ENCODE measurements at places on chromosomes 16 and 17.

DNA sequence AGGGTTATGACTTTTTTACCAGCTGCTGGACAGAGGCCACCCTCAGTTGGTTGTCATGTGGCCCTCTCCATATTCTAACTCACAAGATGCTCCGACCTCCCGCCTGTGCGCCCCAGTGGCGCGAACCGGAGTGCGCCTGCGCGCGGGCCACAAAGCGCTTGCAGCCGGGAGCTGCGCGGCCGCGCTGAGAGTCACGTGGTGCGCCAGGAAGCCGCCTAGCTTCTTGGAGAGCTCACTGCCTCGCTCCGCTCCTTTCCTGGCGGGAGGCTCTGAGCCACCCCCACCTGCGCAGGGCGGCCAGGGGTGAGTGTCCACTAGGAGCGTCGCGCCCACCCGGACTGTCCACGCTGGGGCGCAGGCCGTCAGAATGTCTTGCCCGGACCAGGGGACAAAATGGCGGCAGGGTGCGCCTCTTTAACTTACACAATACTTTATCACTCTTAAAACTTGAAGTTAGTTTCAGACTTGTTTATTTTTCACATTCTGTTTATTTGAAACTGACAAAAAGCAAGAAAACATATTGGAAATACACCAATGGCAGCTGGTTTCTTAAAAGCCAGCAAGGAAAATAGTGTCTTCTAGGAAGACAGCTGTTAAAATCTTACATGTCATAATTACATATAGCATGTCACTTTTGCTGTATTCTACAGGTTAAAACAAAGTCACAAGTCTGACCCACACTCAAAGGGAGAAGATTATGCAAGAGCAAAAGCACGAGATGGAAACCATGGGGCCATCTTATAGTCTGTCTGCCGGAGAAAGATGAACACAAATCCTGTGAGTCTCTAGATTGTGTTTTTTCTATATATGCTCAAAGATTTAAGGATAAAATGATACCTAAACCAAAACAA is 357.9 kb downstream of the CNTNAP4 start:
- no peak overlapping the region for H3K27ac ChIP-seq
- no peaks in the 10 kb centered on the region for H3K4me1 ChIP-seq
- no peak for DNase-seq
- no peaks in the 10 kb centered on the region for H3K27me3 ChIP-seq
- no peak overlapping the region for H3K4me3 ChIP-seq
- no peaks in the 10 kb centered on the region for H3K36me3 ChIP-seq

- no peak overlapping the region for H3K4me3 ChIP-seq
- no peak for DNase-seq
- H3K27me3 ChIP-seq: no peaks in the 10 kb centered on the region
Observed at GRCh38 chr17:2171702-2172076, 116.8 kb downstream of the HIC1 start.

DNA sequence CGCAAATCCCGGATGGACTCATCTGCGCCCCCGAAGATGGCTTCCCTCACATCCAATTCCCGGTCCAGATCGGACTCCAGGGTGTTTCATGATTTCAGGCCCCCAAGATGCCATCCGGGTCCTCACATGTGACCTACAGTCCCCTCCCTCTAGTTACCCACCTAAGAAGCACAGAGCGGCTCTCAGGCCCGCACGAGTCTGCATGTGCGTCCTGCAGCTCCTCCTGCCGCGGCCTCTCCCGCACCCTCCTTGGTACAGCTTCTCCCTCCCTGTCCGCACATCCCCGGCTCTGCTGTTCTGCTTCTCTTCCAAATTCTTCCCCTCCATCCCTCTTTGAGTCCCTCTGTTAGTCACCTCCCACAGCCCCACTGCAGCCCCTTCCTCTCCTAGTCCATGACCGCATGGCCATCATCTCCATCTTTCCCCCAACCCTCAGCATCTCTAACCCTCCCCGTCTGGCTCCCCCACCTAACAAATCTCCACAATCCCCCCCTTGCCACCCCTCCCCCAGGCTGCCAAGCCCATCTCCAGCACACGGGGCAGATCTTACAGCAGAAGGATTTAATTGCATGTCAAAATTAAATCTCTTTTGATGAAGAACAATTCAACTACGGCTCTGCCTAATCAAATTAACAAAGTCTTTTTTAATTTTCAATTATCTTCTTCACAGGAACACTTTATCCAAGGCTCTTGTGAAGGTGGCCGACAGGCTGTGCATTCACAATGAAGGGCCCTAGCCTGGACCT is 231.0 kb downstream of the RBFOX3 start:
- no peak overlapping the region for H3K27ac ChIP-seq
- H3K36me3 ChIP-seq: no peaks in the 10 kb centered on the region
- no peaks in the 10 kb centered on the region for H3K4me1 ChIP-seq
- no peak for DNase-seq
- no peaks in the 10 kb centered on the region for H3K27me3 ChIP-seq

DNA sequence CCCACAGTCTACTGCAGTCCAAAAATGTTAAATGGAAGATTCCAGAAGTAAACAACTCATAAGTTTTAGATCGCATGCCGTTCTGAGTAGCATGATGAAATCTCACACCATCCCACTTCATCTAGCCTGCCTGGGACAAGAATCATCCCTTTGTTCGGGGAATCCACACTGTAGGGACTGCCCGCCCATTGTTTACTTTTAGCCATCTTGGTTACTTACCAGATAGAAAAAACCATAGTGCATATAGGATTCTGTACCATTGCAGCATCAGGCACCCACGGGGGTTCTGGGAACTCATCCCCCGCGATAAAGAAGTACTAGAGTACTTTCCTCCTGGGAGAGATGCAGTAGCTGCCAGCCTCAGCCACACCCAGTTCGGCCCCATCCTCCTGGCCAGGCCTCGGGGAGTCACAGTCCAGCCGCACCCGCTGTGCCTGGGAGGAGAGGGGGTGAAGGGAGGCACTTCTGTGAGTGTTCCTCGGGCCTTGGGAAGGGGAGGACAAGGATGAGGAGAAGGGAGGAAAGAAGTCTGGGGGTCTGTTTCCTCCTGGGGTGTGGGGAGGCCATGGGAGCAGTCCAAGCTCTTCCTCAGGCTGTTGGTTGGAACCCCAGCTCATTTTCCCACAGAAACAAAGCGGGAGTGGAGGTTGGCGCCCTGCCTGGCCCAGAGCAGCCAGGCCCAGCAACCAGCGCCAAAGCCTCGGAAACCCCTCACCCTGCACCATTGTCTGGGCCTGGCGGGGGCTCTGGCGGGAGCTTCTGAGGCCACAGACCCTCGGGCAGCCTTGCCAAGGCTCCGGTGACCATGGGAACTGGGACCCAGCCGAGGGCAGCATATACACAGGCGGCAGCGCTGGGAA is 8.9 kb downstream of the TRIM47 start:
- H3K27ac ChIP-seq: peak overlapping the region; percentile 74
- no peaks in the 10 kb centered on the region for H3K27me3 ChIP-seq
- no peak overlapping the region for H3K4me3 ChIP-seq
- peaks cover 9% of the 10 kb centered on the region for H3K4me1 ChIP-seq
- no peak for DNase-seq

DNA sequence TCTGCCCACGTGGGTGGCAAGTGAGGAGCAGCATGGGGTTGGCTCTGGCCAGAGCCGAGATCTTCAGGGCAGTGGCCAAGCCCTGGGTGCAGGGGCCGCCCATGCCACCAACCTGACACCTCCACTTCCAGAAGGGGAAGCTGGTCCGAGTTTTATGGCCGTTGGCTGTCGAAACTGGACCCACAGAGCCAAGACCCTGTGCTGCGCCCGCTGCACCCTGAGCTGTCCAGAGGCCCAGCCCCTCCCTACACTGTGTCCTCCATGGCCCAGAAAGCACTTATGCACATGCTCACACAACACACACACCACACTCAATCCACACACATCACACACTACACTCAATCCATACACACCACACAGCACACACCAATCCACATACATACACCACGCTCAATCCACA is 33.9 kb upstream of the RPTOR start:
- no peak overlapping the region for H3K27ac ChIP-seq
- H3K4me1 ChIP-seq: no peaks in the 10 kb centered on the region
- no peaks in the 10 kb centered on the region for H3K36me3 ChIP-seq
- no peak for DNase-seq
- H3K4me3 ChIP-seq: no peak overlapping the region
- no peaks in the 10 kb centered on the region for H3K27me3 ChIP-seq

- H3K36me3 ChIP-seq: no peaks in the 10 kb centered on the region
- H3K27ac ChIP-seq: no peak overlapping the region
- H3K27me3 ChIP-seq: no peaks in the 10 kb centered on the region
- DNase-seq: no peak
Observed at GRCh38 chr16:24005577-24005976, 169.8 kb downstream of the PRKCB start.

DNA sequence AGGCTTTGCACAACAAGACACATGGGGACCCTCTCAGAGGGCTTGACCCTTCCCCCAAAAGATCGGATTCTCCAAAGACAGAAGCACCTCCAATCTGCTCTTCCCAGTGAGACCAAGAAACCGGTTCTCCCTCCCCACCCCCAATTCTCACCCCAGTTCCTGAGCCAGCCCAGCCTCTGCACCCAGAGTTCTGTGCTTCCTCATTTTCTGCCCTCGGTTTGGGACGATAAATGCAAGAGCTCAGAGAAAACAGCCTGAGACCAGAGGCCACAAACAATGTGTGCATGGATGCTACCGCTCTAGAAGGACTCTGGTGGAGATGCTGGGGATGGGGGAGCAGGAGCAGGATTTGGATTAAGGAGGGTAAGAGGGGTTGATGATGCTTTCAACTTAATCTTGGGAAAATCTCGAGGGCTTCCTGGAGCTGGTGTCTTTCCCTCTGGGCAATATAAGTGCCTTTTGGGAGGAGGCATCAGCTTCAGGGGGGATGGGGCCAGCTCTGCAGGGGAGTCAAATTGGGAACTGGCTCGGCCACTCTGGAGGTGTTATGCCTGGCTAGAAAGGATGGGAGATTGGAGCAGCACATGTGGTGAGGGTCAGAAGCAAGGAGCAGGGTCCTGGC is 6.0 kb downstream of the KRT15 start:
- H3K36me3 ChIP-seq: no peaks in the 10 kb centered on the region
- H3K27me3 ChIP-seq: no peaks in the 10 kb centered on the region
- H3K27ac ChIP-seq: no peak overlapping the region
- DNase-seq: no peak
- peaks cover 2% of the 10 kb centered on the region for H3K4me1 ChIP-seq
- no peak overlapping the region for H3K4me3 ChIP-seq

GRCh38 chr16:89184933-89185794 is 13.6 kb downstream of the CDH15 start:
- no peaks in the 10 kb centered on the region for H3K27me3 ChIP-seq
- H3K36me3 ChIP-seq: no peaks in the 10 kb centered on the region
- DNase-seq: no peak

DNA sequence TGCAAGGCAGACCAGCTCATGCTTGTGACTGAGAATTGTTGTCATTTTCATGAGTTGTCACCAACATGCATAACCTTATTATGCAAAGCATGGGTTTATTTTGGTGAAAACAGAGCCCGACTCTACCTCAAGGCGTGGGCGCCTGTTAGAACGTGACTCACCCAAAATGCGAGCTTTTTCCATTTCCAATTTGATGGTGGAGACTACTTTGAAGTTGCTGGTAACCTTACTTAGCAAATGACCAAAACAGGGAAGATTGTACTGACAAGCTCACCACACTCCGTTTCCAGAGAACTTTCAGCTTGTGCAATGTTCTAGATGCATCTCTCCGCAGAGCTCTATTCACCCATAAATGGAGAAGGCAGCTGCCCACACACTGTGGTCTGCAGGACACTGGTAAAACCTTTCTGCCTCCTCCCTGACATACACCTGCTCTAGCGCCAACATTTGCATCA is 284.5 kb downstream of the MAF start:
- peaks cover 2% of the 10 kb centered on the region for H3K27me3 ChIP-seq
- H3K36me3 ChIP-seq: no peaks in the 10 kb centered on the region
- H3K4me1 ChIP-seq: no peaks in the 10 kb centered on the region
- H3K4me3 ChIP-seq: no peak overlapping the region
- H3K27ac ChIP-seq: no peak overlapping the region
- DNase-seq: no peak

GRCh38 chr16:66918803-66919568 is at the start of gene CDH16:
Gene CDH16 (minus strand): TSS chr16:66918885. CDS start chr16:66918065, 820 bp downstream.
- no peak within 1 kb of the TSS for H3K27ac ChIP-seq
- no peak for DNase-seq
- H3K4me3 ChIP-seq: no peak within 1 kb of the TSS
- no peaks in the 10 kb centered on the region for H3K36me3 ChIP-seq
- no peaks in the 10 kb centered on the region for H3K4me1 ChIP-seq
- no peaks in the 10 kb centered on the region for H3K27me3 ChIP-seq

DNA sequence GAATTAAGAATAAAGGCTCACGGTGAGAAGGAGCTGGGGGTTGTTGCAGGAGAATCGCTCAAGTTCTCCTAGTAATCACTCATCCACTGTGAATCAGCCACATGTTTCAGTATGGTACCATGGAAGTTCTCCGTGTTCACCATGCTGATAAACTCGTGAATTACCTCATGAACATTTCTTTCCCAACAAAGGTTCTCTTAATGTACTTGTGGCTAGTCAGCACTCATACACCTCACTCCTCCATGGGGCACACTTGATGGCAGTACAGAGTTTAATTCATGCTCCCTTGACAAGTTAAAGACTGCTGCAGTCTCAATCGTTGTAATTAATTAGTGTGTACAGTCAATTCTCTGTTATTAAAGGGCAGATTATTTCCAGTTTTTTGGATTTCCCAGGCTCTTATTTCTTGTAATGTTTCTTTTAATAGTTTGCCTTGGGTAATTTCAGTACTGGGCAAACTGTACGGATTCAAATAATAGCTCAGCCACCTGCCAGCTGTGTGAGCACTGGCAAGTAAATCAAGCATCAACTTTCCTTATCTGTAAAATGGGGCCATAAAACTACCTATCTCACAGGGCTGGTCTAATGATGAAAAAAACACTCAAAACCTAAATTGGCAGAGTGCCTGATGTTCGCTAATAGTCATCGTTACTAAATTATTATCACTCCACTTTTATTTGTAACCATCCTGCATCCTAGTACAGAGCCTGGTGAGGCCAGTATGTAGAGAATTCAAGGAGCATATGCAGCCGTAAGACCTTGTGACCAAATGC is 6.1 kb downstream of the GOT2 start:
- H3K27ac ChIP-seq: no peak overlapping the region
- no peaks in the 10 kb centered on the region for H3K4me1 ChIP-seq
- no peaks in the 10 kb centered on the region for H3K36me3 ChIP-seq
- no peak overlapping the region for H3K4me3 ChIP-seq

DNA sequence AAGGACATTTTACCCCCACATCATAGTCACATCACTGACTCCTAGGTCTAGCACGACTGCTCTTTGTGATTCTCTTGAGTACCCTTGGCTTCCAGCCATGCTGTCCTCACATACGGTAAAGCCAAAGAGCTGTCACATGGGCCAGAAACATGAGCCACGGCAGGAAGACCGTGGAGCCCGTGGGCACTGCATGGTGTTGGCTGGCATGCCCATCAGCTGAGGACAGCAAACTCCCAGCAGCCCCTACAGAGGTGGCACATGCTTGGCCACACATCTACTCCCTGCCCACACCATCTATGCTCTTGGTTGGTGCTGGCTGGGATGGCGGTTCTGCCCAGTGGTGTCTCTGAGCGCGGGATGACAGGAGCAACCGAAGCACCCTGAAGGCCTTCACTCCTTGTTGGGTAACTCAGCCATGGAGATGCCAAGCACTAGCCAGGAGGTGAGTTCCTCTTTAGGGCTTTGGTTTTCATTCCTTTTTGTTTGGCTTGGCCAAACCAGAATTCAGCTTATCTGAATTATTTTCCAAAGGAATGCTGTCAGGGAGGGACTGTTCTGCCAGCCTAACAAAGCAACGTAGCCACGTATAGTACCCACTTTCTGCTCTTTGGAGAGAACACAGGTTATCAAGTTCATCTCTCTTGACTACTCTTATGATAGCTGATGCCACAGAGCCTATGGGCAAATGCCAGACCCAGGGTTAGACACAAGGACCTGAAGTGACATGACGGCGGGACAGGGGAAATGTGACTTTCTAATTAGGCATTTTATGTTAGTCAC is 10.0 kb downstream of the TNFAIP1 start:
- no peak overlapping the region for H3K27ac ChIP-seq
- no peak for DNase-seq
- H3K4me1 ChIP-seq: no peaks in the 10 kb centered on the region
- no peaks in the 10 kb centered on the region for H3K27me3 ChIP-seq
- no peak overlapping the region for H3K4me3 ChIP-seq
